ENCODE measurements at places on chromosomes 4 and X.
A peak's percentile ranks its signal among the peaks of the same experiment; 100 is the strongest.

GRCh38 chr4:39699687-39700409 lies 1.9 kb downstream of the UBE2K start:
- peak; percentile 42 for DNase-seq

GRCh38 chr4:155822572-155822971 lies 43.5 kb downstream of the ASIC5 start:
- DNase-seq = no peak

GRCh38 chr4:88752754-88753153 lies 55.1 kb upstream of the NAP1L5 start:
- DNase-seq = no peak

DNA sequence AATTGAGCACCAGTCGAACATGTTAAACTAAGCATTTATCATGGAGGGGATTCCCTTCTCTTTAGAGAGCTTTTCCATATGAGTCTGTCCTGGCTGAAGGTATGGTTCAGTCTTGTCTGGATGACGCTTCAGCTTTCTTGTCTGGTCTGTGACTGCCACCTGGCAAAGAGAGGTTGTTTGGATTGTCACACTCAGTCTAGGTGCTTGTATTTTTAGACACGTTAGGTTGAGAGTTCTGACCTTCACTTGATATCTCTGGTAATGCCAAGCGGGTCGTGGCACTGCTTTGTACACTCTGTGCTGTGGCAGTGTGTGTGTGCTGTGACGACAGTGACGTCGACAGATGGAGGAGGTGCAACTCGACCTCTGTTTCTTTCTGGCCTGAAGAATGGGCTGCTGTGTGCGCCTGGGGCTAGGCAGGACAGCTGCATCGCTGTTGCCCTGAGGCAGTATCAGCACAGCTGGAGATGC lies 12.6 kb downstream of the NOCT start:
- no peak for DNase-seq

- peak; percentile 13 for DNase-seq
These were observed 124.6 kb upstream of the ANXA3 start for GRCh38 chr4:78426972-78427371.

- DNase-seq = no peak
These were observed 78.4 kb downstream of the HPRT1 start for GRCh38 chrX:134538316-134538715.

DNA sequence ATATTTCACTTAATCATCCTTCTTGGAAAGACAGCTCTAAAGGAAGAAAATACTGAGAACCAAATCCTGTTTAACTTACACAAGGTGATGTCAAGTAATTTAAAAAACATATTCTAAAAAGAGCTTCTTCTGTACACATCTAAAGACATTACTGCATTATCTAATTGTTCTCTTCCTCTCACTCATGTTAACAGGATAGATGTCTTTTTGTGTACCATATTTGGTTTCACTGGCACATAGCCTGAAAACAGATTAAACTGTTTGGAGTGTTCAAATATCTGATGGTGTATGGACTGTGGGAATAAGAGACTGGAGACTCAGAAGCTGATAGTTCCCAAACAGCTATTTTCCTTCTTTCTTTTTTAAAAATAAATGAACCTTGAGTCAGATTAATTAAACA lies 213.3 kb upstream of the MAB21L2 start:
- DNase-seq = no peak

DNA sequence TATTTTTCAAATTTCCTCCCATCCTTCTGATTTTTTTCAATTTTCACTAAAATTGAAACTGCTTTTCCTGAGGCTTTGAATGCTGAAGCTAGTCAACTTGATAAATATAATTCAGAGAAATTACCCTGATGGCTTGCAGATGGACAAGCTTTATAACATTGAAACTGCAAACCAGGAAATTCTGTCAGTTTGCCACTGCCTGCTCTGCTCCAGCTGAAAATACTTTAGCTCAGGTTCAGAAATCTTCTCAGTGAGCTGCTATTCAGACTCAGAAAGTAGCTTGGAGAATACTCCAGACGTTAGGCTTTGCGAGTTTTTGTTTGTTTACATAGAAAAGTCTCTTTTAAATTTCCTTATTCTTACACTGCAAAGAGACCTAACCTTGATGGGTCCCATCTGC lies 1574.7 kb downstream of the STIM2 start:
- no peak for DNase-seq

GRCh38 chr4:111839141-111839540 lies 306.1 kb upstream of the FAM241A start:
- no peak for DNase-seq

DNA sequence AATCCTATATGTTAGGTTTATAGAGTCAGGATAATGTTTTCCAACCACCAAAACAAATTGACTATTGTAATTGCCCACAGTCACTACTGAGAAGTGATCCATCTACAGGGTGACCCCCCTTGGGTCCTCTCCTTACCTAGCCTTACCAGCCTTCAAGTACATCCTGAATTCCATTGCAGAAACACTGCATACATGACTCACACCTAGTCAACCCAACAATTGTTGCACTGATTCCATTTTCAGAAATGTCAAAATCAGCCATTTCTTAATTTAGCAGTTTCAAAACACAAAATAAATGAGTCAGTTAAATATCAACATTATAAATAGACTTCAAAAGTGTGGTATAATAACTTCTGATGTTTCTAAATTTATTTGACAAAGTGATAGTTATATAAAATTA lies 106.3 kb upstream of the TNIP3 start:
- DNase-seq = no peak

- no peak for DNase-seq
These were observed 243.4 kb upstream of the PCDH18 start for GRCh38 chr4:137775701-137776100.

DNA sequence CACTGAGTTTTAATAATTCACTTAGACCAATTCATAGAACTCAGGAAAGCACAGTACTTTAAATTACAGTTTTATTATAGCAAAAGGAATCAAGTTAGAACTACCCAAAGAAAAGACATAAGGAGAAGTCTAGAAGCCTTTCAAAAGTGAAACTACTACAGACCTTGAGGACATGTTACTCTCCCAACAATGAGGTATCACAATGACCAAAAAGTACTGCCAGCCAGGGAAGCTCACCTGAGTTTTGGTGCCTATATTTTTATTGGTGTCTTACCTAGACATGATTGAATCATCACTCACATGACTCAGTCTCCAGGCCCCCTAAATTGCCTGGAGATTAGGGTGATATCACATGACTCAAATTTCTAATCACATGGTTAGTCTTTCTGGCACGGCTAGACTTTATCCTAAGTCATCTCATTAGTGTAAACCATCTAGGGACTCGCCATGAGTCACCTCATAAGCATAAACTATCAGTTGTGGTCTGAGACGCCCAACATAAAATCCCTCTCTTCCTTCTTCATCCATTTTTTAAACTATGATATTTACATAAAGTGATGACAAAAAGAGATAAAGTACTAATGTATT lies 372.3 kb downstream of the TMA16 start:
- DNase-seq = no peak

GRCh38 chr4:171812333-171812664 lies 905 bp upstream of the GALNTL6 start:
- DNase-seq = no peak

- peak; percentile 18 for DNase-seq
These were observed 53.8 kb downstream of the VSIG4 start for GRCh38 chrX:65985922-65986588.

DNA sequence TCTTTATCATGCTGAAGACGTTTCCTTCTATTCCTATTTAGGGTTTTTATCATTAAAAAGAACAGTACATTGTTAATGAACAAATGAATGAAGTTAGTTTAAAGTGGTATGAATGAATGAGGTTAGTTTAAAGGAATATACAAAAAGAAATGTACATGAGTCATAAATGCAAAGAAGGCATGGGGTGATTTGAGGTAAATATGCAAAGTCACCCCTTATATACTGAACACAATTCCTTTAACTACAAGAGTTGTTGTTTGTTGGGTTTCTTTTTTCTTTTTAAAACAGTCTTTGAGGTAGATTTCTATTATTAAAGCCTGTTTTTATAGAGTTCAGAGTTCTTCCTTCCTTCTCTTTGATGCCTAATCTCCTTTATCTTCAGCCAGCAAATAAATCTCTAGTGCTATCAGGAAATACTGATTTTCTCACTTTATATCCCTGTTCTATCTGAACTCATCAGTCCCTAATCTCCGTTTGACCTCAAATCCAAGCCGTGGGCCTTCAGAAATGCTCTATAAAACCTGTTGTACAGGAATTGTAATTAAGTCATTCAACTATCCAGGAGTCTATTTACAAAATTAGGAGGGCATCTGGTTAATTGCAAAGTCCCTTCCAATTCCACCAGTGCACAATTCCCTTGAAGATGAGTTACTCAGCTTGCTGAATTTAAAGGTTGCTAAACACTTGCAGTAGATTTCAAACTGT lies 31.6 kb upstream of the ABCG2 start:
- no peak for DNase-seq

DNA sequence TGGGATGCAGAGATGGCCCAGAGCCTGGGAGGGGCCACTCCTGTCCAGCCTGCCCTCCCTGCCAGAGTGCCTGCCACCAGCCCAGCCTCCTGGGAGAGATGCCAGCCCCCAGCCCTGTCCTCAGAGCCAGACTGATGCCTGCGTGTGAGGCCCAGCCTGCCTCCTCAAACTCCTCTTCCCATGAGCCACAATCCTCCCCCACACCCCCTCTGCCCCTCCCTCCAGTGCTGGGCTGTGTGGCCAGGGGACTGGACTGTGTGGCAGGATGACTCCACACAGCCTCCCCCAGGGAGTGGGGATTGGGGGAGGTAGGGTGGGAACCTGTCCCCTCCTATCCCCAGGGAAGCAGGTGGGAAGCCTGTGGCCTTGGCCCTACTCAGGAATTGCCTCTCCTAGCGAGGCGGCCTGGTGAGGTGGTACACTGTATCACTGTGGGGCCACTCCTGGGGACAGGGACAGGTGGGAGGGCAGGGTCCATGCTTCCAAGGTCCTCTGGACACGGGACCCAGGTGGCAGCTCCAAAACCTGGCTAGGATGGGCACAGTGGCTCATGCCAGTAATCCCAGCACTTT lies 4.3 kb upstream of the SH3BP2 start:
- DNase-seq = no peak

GRCh38 chrX:132953354-132953753 lies 5.1 kb downstream of the HS6ST2 start:
- no peak for DNase-seq

DNA sequence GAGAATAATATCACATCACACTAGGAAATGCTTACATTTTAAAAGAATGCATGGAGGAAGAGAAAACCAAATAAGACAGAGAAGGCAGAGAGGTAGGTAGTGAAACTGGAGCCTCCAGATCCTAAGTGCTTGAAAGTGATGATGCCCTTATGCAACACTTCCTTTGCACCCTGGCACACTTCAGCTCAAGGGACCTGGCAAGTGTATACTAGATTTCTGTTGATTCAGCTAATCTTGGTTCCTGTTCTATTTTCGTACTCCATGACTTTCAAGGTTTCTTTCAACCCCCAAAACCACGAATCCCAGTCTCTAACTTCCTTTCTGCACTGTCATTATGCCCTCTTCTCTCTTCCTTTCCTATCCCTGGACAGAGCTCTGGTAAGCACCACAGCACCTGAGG lies 36.9 kb upstream of the SH3KBP1 start:
- no peak for DNase-seq

DNA sequence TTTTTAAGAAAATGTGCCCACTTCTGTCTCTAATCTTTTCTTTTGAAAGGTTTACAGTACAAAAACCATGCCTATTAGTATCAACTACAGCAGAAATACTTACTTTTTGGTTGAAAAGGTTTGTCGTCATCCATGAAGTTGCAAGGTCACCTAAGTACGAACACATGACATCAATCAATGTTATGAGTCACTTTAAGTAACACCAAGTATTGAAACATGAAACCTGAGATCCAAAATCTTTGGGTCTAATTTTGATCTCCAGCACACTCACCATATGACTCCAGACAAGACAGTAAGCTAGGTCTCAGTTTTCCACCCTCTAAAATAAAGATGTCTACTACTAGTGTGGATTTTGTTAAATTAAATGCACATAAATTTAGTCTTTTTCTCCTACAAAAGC lies 8.4 kb downstream of the ZNF280C start:
- DNase-seq = no peak

- no peak for DNase-seq
These were observed 6.3 kb downstream of the ABLIM2 start for GRCh38 chr4:8152090-8152864.

DNA sequence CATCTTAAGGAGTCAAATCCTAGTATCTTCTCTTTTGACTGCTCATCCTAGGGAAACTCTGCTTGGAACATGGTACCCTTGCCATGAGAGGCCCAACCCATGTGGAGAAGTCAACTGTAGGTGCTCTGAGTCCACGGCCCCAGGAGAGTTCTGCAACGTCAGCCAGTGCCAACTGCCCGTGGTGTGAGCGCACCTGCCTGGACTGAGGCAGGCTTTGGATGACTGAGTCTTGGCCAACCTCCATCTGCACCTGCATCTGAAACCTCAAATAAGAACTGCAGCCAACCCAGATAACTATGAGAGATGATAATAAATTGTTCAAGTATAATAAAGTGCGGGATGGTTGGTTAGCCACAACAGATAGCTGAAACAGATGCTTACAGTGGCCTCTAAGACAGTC lies 772.0 kb downstream of the TRIML1 start:
- no peak for DNase-seq

- DNase-seq = no peak
These were observed 2441.7 kb downstream of the ARAP2 start for GRCh38 chr4:33802578-33802977.

DNA sequence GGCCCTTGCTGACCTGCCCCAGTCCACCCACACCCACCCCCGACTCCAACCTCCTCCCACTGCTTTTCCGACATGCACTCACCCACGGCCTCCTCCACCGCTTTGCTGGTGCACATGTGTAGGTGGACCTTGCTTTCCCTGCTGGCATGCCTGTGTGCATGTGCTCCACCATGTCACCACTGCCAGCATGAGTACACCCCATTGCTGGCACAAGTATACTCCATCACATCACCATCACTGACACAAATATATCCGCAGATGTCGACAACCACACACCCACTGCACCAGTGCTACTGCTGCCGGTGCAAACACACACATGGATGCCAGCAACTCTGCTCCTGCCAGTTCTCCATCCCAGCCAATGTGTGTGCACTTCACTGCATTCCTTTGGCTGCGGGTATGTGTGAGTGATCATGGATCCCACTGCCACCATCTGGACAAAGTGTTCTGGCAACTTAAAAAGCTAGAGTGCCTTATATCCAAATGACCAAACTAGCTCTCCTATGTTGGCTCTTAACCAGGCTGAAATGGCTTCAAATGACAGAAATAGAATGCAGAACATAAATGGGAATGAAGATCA lies 1072.3 kb downstream of the RAPGEF2 start:
- DNase-seq = no peak

DNA sequence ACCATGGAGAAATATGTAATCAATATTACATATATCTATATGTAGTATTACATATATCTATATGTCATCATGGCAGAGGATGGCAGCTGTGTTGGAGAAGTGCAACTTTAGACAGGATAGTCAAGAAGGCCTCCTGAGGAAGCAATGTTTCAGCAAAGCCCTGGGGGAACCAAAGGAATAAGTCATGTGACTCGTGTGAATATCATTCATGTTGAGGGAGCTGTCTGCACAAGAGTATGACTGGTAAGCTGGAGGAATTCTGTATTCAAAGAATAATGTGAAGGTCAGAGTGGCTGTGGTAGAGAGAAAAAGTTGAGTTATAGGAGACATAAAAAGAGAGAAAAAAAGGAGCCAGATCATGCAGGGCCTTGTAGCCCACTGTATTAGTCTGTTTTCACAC lies 92.9 kb upstream of the EDNRA start:
- DNase-seq = no peak

All from HepG2 (cell line).